ENCODE measurements at places on chromosomes 5 and 9.

DNA sequence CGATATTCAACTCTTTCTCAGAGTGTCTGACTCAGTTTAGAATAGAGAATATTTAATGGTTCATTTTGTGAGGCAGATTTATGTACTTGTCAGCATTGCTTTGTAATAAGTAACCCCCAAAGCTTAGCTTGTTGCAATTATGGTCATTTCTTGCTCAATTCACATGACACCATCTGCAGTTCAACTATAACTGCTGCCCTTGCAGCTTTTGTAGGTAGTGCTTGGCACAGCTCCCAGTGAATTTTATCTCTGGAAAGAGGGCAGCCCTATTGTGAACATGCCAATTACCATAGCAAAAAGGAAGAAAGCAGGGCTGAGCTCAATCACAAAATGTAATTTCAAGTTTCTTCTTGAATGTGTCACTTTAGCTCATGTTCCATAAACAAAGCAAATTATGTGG, 1587.7 kb upstream of the ACO1 start:
- H3K36me3 ChIP-seq: no peaks in the 10 kb centered on the region
- no peaks in the 10 kb centered on the region for H3K27me3 ChIP-seq

DNA sequence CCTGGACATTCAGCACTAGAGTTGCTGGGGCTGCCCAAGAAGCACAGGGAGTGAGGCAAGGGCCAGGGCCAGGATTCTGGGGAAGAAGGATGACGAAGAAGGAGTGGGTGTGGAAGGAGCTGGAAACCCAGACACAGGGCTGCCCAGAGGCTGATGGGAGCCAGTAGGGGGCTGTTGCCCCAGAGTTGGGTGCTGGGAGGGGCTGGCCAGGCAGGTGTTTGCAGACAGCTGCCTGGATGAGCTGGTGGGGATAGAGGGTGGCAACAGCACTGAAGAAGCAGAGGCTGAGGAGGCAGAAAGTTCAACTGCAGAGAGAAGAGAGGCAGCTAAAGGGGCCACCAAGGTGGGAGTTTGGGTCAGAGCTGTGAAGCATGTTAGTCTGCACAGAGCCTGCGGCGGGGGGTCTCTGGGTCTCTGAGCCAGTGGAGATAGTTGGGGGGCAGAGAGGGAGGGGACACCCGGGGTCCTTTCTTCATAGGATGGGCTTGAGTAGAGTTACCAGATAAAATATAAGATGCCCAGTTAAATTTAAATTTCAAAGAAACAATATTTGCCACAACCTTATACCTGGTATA, 2.5 kb upstream of the AQP7 start:
- no peak for DNase-seq
- H3K27ac ChIP-seq: no peak overlapping the region
- H3K4me3 ChIP-seq: no peak overlapping the region
- no peaks in the 10 kb centered on the region for H3K36me3 ChIP-seq
- peaks cover 3% of the 10 kb centered on the region for H3K4me1 ChIP-seq

DNA sequence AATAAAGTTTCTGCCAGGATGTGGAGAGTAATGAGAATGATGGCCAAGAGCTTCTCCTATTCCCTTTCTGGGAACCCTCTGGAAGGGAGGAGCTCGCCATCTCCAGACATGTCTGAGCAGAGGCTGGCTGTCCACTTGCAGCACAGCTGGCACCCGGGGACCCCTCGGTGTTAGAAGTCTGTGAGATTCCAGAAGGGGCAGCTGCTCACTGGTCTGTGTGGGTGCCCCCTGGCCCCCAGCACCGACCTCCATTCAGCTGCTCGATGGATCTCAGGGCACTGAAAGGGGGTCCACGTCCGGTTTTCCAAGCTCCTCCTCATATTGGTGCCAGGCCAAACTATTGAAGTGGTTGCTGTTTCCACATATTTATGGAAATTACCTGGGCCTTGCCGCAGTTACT, 3.6 kb upstream of the FAM163B start:
- peaks cover 6% of the 10 kb centered on the region for H3K4me1 ChIP-seq
- H3K27me3 ChIP-seq: peaks cover 10% of the 10 kb centered on the region
- no peak for DNase-seq
- no peak overlapping the region for H3K4me3 ChIP-seq
- H3K36me3 ChIP-seq: no peaks in the 10 kb centered on the region
- H3K27ac ChIP-seq: no peak overlapping the region

DNA sequence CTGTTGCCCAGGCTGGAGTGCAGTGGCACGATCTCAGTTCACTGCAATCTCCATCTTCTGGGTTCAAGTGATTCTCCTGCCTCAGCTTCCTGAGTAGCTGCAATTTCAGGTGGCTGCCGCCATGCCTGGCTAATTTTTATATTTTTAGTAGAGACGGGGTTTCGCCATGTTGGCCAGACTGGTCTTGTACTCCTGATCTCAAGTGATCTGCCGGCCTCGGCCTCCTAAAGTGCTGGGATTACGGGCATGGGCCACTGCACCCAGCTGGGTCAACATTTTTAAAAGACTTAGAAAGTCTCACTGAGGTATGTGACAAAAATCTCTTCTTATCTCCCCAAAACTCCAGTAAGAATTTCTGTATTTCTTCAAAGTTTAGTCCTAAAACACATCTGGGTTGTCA, 211.6 kb downstream of the CTNND2 start:
- H3K27ac ChIP-seq: no peak overlapping the region
- DNase-seq: no peak
- H3K4me3 ChIP-seq: no peak overlapping the region
- H3K27me3 ChIP-seq: no peaks in the 10 kb centered on the region
- no peaks in the 10 kb centered on the region for H3K36me3 ChIP-seq

GRCh38 chr5:131795879-131796792, 681 bp downstream of the FNIP1 start:
- peaks cover 48% of the 10 kb centered on the region for H3K4me1 ChIP-seq
- H3K27me3 ChIP-seq: no peaks in the 10 kb centered on the region
- DNase-seq: peak; percentile 37
- peak overlapping the region; percentile 98 for H3K27ac ChIP-seq

- H3K4me3 ChIP-seq: peak overlapping the region; percentile 67
- peaks cover 41% of the 10 kb centered on the region for H3K4me1 ChIP-seq
- peaks cover 3% of the 10 kb centered on the region for H3K36me3 ChIP-seq
- no peak for DNase-seq
- H3K27me3 ChIP-seq: no peaks in the 10 kb centered on the region
- no peak overlapping the region for H3K27ac ChIP-seq
Observed at GRCh38 chr5:146205499-146206202, 2.2 kb downstream of the RBM27 start.

- peaks cover 11% of the 10 kb centered on the region for H3K36me3 ChIP-seq
- H3K4me1 ChIP-seq: no peaks in the 10 kb centered on the region
- no peak overlapping the region for H3K27ac ChIP-seq
- DNase-seq: no peak
- no peaks in the 10 kb centered on the region for H3K27me3 ChIP-seq
Observed at GRCh38 chr5:171840066-171840465, 54.4 kb downstream of the SMIM23 start.

- no peak overlapping the region for H3K27ac ChIP-seq
- no peak overlapping the region for H3K4me3 ChIP-seq
- H3K27me3 ChIP-seq: no peaks in the 10 kb centered on the region
- peaks cover 13% of the 10 kb centered on the region for H3K36me3 ChIP-seq
- peaks cover 5% of the 10 kb centered on the region for H3K4me1 ChIP-seq
Observed at GRCh38 chr9:91273853-91274552, 87.7 kb downstream of the AUH start.

DNA sequence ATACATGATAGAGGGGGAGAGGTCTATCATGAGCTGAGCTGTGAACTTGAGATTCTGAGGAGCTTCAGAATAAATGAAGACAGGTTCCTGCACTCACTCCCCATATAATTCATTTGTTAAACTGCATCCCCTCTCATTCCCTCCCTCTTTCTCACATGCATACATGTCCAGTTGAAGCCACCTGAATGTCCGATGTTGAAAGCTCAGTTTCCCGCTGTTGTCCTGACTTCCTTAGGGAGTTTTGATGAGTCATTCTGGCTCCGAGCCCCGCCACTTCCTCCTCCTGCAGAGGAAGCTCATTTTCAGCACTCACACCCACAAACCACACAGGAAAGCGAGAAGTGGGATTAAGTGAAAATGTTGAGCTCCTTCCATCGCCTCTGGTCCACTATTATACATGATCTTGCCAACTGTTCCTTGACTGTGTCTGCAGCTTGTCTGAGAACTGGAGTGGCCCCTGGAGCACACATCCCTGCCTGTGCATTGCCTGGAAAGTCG, 121.2 kb downstream of the CEMIP2 start:
- H3K36me3 ChIP-seq: peaks cover 3% of the 10 kb centered on the region
- no peak overlapping the region for H3K27ac ChIP-seq
- peak overlapping the region; percentile 30 for H3K4me3 ChIP-seq
- DNase-seq: peak; percentile 2

- no peak overlapping the region for H3K4me3 ChIP-seq
- no peaks in the 10 kb centered on the region for H3K27me3 ChIP-seq
- no peak overlapping the region for H3K27ac ChIP-seq
- H3K4me1 ChIP-seq: no peaks in the 10 kb centered on the region
- no peaks in the 10 kb centered on the region for H3K36me3 ChIP-seq
- no peak for DNase-seq
Observed at GRCh38 chr5:149641000-149641576, 59.8 kb downstream of the ARHGEF37 start.

GRCh38 chr9:134434894-134435506, 108.7 kb downstream of the RXRA start:
- no peak for DNase-seq
- no peaks in the 10 kb centered on the region for H3K4me1 ChIP-seq
- H3K27me3 ChIP-seq: no peaks in the 10 kb centered on the region

DNA sequence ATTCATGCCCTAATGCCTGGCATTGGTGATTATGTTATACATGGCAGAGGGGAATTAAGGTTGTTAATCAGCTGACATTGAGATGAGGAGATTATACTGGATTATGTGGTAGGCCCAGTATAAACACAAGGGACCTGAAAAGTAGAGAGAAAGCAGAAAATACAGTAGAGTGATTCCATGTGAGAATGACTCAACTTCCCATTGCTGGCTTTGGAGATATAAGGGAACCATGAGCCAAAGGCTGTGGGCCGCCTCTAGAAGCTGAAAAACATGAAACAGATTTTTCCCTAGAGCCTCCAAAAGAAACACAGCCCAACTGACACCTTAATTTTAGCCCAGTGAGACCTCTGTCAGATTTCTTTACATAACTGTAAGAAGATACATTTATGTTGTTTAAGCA, 65.0 kb upstream of the CTXN3 start:
- H3K4me3 ChIP-seq: no peak overlapping the region
- DNase-seq: no peak
- no peaks in the 10 kb centered on the region for H3K27me3 ChIP-seq
- H3K27ac ChIP-seq: no peak overlapping the region
- no peaks in the 10 kb centered on the region for H3K4me1 ChIP-seq

DNA sequence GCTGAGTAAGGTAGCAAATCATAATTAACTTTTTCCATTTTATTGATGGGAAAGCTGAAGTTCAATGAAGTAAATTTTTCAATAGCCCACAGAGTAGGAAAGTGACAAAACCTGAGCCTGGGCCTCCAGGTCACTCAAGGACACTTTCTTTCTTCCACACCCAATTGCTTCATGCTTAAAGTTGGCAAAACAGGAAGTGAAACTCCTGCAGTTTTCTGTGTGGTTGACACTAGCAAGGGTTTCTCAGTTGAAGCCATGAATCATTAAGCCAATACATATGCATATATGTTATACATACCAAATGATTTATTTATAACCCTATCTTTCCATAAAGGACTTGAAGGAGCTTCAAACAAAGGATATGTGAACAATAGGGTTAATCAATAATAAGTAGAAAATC, 13.9 kb downstream of the TLR4 start:
- H3K27me3 ChIP-seq: peaks cover 3% of the 10 kb centered on the region
- H3K4me3 ChIP-seq: no peak overlapping the region
- no peaks in the 10 kb centered on the region for H3K36me3 ChIP-seq
- DNase-seq: no peak

- DNase-seq: no peak
- H3K36me3 ChIP-seq: no peaks in the 10 kb centered on the region
- H3K4me1 ChIP-seq: no peaks in the 10 kb centered on the region
Observed at GRCh38 chr5:109529520-109529919, 119.7 kb upstream of the PJA2 start.

DNA sequence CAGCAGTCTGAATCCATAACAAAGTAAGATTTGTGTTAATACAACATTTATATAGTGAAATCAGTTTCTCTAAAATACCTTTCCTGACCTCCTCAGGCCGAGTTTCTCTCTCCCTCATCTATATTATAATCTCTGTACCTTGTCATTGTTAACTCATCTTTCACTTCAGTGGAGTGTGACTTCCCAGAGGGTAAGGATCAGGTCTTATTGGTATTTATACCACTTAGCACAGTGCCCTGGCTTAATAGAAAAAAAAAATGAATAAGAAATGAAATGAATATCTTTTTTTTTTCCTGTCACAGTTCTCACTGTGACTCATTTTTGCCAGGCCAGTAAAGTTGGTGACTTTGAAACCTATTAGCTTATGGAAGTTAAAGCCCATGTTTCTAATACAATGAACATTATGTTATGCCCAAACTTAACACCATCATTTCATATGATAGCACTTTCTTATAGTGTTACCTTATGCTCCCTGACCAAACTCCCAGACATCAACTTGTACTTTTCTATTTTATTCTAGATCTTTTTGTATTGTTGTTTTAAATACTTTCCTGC, 90.1 kb downstream of the NR3C1 start:
- peak overlapping the region; percentile 11 for H3K27ac ChIP-seq
- H3K4me1 ChIP-seq: peaks cover 6% of the 10 kb centered on the region
- H3K36me3 ChIP-seq: peaks cover 60% of the 10 kb centered on the region
- H3K4me3 ChIP-seq: no peak overlapping the region
- DNase-seq: no peak

Data from naive thymus-derived CD8-positive, alpha-beta T cell (primary cell).